ENCODE measurements at places on chromosomes 11 and 22.

- DNase-seq: peak; percentile 29
Measured at GRCh38 chr11:66467034-66467659, 442 bp downstream of the PELI3 start.

DNA sequence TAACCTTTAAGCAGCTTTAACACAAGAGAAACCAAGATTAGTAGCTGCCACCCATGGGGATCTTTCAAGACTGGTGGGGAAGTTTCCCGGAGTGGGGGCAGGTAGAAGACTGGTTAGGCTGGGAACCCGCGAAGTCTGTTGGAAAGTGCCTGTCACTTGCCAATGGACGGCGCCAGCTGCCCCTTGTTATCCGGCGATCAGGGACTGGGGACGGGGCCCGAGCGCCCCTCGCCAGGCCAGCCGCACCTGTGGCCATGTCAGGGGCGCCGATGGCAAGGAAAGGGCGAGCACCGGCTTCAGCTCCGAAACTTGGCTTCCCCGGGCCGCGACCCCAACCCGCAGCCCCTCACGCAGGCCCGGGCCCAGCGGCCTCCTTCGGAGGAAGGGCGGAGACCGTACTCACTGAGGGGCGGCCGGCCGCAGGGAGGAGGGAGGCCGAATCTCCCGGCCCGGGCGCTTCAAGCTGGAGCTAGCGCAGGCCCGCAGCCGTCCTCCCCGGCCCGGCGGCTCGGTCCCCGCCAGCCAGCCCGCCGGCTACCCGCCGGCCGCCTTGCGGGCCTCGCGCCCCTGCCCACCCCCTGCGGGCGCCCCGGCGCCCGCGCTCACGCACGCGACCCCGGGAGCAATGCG is 539 bp downstream of the EIF4ENIF1 start:
- peak; percentile 18 for DNase-seq

DNA sequence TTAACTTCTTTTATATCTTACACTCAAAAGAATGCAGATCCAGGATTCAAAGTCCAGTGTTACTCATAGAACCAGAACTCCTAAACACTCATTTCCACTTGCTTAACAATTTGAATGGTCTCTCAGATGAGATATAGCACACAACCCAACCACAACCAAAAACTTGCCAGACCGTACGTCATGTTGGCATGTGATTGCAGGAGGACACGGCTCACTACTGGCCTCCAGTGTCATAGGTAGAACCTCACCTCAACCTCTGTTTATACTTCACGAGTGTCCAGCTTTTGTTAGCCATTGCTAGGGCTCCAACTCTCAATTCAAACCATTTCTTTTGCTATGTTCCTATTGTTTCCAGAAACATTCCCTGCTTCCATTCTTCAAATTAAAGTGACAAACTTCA is 58.5 kb upstream of the PDGFD start:
- no peak for DNase-seq

GRCh38 chr11:112320668-112321067 is 60.0 kb upstream of the PLET1 start:
- no peak for DNase-seq

Measured in activated CD4-positive, alpha-beta T cell treated with anti-CD3 and anti-CD28 coated beads, Interleukin-2, amount 50 U/mL, for 4 hours (primary cell).